HT1080 (cell line): ENCODE measurements at places on chromosomes 12 and 14. TPM values are rescaled to one million over a fixed set of nuclear protein-coding genes. Genes with fewer than 3 reads are reported as not detected.

Gene MYF6
- total RNA-seq, result not detected in 2 replicates

Gene SIX1
- total RNA-seq, result 3.9 and 5.8 TPM in 2 replicates

Gene GNPTAB
- total RNA-seq, result 12.9 and 16.5 TPM in 2 replicates

GRCh38 chr14:30450631-30451545 is 108.1 kb upstream of the G2E3 start:
- DNase-seq, result no peak

DNA sequence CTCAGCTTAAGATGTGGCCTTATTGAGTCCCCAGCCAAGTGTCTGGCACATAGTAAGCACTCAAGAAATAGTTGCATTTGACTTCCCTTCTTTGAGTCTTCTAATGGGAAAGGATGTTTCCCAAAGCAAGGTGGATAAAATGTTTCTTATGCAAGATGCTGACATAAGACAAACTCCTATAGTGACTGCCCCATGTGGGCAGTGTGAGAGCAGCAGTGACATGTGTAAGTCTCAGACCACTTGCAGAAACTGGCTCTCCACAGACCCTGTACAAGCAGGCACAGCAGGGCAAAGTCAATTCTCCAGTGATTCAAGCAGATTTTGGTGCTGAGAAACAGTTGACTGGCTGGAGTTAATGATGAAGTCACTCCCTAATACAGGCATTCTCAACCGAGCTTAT is 255.3 kb downstream of the ANO2 start:
- DNase-seq, result no peak

DNA sequence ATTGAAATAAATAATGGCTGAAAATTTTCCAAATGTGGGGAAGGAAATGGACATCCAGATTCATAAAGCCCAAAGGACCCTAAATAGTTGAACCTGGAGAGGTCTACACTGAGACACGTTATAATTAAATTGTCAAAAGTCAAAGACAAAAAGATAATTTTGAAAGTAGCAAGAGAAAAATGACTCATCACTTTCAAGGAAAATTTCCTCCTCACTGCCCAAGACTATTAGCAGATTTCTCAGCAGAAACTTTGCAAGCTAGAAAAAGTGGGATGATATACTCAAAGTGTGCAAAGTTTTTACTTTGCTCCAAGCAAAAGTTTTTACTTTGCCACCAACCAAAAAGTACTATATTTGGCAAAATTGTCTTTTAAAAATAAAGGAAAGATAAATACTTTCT is 15.9 kb upstream of the KRT83 start:
- no peak for DNase-seq

DNA sequence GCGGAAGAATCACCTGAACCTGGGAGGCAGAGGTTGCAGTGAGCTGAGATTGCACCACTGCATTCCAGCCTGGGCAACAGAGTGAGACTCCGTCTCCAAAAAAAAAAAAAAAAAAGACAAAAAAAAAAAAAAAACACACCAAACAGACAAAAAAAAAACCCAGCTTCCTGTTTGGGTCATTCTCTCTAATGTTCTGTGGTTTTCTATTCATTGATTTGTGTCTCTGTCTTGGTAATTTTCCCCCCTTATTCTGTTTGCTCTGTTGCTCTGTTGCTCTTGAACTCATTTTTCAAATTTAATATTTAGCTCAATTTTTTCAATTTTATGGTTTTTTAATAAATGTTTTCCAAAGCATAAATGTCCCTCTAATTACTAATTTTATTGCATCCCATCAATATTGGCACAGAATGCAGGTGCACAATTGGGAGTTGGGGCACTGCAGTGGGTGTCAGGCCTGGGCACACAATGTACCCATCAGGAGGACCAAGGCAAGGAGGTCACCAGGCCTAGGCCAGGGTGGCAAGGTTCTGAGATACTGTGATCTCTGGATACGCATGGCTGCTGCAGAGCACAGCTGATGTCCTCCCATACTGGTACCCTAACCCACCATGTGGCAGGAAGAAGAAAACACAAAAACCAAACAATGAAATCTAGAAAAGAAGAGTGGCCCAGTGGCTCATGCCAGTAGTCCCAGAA is 8.0 kb upstream of the GNPTAB start:
- no peak for DNase-seq

DNA sequence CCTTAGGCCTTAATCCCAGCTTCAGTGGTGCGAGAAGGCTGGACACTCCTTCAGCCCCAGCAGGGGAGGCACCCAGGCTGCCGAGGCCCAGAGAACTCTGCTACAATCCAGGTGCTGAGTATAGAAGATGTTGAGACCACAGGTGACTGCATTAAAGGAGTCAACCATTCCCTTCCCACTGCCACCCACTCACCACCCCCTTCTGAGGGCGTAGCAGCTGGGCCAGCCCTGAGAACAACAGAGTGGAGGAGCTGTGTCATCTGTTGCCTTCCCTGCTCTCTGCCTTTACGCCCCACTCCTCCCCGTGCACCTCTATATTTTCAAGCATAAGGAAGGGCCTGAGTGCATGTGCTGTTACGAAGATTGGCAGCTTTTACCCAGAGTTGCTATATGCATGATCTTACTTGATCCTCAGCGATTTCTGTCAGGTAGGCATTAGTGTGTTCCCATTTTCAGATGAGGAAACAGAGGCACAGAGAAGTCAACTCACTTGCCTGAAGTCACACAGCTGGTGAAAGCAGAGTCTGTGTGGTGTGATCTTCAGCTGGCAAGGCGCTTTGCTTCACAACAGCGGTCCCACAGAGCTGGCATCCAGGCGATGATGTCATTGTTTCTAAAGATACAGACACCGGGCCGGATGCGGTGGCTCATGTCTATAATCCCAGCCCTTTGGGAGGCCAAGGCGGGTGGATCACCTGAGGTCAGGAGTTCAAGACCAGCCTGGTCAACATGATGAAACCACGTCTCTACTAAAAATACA is 46.7 kb downstream of the RIN3 start:
- no peak for DNase-seq

GRCh38 chr14:64541972-64542835 is 1.7 kb downstream of the HSPA2 start:
- no peak for DNase-seq

GRCh38 chr14:67547224-67547780 is 14.2 kb downstream of the PLEKHH1 start:
- no peak for DNase-seq
